AG10803 (cell line): ENCODE measurements at places on chromosomes 6 and 20.

GRCh38 chr6:157514659-157515496 is 133.9 kb downstream of the ZDHHC14 start:
- DNase-seq = peak; percentile 68

DNA sequence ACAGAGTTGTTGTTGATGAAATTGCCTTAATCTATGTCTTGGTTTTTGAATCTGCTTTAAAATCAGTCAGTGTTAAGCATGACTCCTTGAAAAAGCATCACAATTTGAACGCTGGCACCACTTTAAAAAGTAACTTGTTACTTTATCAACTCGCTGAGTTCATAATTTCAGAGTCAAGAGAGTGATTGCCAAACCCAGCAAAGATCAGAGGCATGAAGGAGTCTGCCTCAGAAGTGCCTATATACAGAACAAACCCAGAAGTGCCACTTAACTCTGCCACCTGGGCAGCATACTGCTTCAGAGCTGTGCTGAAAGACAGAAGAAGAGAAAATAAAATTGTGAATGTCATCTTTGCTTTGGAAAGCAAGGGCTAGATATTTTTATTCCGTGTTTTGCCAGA is 73.6 kb upstream of the HCRTR2 start:
- DNase-seq = no peak

GRCh38 chr20:35207950-35208611 is 18.4 kb upstream of the MMP24 start:
- peak; percentile 73 for DNase-seq

GRCh38 chr6:147972448-147972847 is 370.2 kb upstream of the SASH1 start:
- no peak for DNase-seq

DNA sequence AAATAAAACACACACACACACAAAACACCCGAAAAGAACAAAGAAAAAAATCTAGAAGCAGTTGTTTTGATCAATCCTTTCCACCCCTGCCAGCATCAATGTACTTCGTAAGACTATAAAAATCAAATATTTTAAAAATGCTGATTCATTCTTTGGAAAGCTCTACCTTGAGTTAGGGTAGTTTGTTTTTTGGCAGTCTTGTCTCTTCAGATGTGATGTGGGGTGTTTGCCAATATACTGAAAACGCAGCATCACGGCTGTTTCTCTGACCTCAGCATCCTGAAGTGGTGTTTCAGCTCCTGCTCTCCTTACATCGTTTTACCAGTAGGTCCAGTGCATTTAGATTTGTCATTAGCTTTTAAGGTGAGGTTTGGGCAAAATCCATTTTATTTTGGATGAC is 526.0 kb downstream of the UTRN start:
- DNase-seq = peak; percentile 9

DNA sequence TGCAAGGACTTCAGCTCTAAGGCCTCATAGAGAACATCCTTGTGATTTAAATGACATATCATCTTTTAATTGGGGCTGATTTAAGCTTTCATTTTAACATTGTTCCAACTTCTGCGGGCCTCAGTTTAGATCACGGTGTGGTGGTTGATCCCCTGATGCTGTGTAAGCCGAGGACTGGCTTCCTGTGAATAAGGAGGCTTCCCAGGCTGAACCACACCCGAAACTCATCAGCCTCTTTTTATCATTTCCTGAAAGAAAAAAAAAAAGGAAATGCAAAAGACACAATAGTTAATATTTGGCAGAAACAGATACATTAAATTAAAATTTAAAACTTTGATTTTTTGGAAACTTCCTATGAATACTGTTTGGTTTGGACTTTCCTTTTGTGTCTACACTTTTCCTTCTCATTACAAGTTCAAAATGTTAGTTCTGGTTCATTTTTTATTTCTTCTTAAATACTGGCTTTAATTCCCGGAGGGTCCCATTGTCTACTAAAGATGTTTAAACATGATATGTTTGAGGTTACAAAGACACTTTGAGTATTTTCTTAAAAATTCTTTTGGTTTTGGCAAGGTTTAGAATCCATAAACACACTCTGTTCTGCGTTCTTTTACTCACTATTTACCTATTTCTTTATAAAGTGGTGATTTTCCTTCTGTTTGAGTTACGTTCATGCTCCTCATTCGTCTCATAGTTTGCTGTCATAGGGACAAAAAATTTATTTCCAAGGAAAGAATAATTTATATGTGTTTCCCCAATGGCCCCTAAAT is 230.0 kb upstream of the SULF2 start:
- peak; percentile 80 for DNase-seq

DNA sequence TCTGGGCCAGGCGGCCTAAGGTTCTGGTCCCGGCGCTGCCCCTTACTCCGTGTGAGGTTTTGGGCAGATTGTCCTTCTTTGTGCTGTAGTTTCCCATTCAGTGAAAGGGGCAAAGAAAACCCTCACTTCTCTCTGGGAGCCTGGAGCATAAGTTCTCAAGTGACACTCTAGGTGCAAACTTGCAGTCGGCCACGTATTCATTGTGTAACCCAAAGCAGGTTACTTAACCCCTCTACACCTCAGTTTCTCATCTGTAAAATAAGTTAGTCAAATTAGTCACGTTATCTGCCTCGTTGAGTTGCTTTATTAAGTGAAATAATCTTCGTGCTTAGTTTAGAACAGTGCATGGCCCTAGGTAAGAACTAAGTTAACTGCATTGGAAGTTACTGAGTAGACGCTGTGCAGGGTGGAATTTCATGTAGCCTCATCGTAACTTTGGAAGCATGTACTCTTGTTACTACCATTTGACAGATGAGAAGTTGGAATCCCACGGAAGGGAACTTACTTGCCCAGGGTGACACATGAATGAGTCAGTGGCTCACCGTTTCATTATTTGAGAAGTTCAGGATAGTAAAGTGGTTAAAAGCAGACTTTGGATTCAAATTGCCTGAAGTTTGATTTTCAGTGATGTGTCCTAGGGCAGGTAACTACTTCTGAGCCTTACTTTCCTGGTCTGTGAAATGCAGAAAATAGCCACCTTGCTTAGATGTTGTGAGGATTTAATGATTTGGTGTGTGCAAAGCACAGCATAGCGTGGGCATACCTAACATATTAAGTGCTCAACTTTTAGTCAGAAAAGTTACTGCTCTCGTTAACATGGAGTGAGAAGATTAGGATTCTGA is 556 bp upstream of the MROH8 start:
- DNase-seq = peak; percentile 36

- DNase-seq = peak; percentile 98
These were observed 39.7 kb downstream of the SIRPA start for GRCh38 chr20:1934721-1935573.

DNA sequence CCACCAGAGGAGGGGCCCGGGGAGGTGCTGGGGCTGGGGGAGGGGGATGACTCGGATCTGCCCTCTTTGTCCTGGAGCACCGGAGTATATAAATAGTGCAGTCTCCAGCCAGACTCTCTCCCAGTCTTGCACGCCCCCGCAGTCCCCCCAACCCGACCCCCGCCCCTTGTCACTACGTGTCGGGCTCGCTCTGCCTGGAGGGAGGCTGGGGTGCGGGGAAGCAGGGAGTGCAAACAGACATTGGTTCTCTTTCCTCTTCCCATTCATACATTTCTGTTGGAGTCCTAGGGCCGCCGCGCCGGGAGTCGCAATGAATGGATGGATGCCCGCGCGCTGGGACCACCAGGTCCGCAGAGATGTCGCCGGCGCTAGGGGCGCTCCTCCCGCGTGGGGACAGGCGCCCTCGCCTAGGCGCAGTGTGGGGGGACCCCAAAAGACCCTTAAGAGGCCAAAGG is 179.3 kb downstream of the TBXT start:
- DNase-seq = no peak

GRCh38 chr6:150417899-150418826 is 49.4 kb downstream of the IYD start:
- peak; percentile 93 for DNase-seq

GRCh38 chr6:148775161-148775560 is 28.3 kb downstream of the UST start:
- no peak for DNase-seq

DNA sequence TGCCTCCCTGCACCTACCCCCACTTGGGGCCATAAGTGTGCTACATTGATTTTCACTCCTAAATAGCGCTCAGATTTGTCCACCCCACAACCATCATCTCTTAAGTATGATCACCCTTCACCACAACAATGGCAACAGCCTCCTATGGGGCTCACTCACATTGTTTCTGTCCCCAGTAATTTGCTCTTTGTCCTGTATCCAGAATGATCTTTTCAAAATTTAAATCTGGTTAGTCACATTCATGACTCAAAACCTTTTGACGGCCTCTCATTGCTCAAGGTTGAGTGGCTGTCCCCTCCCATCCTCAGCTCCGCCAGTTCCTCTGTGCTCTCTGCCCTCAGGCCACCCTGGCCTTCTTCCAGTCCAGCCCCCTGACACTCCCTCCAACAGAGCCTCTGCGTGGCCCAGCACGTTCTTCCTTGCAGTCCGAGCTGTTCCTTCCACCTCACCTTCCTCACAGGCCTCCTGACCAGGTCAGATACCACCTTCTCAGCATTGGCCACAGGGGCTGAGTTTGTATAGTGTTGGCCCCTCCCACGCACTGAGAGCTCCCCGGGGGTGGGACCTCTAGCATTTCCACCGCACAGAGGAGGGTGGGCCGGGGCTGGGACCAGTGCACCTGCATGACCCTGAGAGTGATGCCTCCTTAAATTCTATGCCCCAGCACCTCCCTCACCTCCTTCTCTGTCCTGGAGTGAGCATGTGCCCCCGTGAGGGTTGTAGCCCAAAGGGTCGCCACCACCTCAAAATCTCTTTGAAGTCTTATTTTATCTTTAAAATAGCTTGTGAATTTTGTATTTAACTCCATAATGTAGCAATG is 2.4 kb upstream of the PPP1R3G start:
- DNase-seq = peak; percentile 85

GRCh38 chr6:169890049-169890448 is 138.6 kb downstream of the ERMARD start:
- no peak for DNase-seq

GRCh38 chr6:26043384-26044139 is 43.7 kb upstream of the HFE start:
- peak; percentile 98 for DNase-seq

- DNase-seq = peak; percentile 13
These were observed 580.3 kb upstream of the GJE1 start for GRCh38 chr6:141552463-141552862.

DNA sequence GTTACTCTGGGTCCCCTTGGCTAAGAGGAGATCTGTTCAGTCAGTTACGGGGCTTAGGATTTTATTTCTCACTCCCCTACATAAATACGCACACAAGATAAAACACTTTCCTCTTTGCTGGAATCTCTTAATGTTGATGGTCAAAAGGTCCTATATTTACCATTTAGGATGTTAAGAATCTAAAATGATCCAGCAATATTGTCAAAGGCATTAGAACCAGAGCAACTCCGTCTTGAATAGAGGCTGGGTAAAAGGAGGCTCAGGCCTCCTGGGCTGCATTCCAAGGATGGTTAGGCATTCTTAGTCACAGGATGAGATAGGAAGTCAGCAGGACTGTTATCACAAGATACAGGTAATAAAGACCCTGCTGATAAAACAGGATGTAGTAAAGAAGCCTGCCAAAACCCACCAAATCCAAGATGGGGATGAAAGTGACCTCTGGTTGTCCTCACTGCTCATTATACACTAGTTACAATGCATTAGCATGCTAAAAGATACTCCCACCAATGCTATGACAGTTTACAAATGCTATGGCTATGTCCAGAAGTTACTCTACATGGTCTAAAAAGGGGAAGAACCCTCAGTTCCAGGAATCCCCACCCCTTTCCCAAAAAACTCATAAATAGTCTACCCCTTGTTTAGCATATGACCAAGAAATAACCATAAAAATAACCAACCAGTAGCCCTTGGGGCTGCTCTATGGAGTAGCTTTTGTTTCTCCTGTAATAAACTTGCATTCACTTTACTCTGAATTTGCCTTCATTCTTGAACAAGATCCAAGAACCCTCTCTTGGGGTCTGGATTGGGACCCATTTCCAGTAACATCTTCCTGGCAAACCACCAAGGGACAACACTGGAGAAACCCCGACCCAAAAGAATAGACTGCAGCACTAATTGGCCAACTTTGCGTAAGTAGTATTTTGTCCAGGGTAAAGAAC is 107.5 kb downstream of the DTNBP1 start:
- no peak for DNase-seq

DNA sequence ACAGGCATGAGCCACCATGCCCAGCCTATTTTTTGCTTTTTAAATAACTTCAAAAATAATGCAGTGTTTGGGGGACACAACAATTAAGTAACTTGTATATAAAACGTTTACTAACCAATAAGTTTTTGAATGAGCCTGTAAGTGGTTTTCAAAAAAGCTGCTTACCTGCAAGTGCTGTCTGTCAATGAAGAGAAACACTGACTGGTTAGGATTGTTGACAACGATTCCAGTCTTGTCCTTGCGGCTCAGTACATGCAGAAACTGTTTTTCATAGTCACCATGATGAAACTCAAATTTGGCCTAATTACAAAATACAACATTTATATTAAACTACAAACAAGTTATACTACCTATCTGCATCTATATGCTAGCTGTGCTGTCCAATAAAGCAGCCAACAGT is 10.3 kb downstream of the C6orf62 start:
- DNase-seq = no peak

DNA sequence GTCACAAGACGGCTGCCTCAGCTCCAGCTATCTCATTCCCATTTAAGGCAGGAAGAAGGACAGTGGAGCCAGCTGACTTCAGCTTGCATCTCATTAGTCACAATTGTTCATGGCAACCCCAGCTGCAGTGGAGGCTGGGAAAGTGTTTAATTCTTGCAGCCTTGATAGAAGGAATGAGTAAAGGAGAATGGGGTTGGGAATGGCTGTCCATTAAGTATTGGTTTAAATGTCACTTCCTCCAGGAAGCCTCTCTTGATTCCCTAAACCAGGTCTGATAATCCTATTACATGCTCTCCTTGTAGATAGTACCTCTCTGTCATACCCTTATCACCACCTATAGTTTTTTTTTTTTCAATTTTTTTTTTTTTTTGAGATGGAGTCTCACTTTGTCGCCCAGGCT is 166.4 kb downstream of the TFAP2C start:
- DNase-seq = no peak

GRCh38 chr6:126227833-126228702 is 111.8 kb upstream of the CENPW start:
- no peak for DNase-seq
